ENCODE measurements at places on chromosomes 4 and X.

- DNase-seq, result no peak
Measured at GRCh38 chr4:57303012-57303751, 193.0 kb upstream of the IGFBP7 start.

DNA sequence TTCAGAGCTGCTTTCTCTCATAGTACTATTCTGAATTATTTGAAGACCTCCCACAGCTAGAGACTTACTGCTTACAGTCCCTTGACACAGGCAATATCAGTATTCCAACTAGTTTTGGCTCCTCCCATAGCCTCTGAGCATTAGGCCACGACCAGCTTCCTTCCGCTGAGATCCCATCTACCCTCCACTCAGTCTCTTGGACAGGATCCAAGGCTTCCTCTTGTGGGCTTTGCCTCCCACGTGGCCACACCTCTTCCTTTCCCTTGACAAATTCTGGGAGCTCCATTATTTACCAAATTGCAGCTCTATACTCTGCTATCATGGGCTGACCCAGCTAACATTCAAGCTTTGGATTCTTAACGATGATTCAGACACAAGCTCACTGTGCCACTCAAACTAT, 470.4 kb upstream of the GALNT7 start:
- no peak for DNase-seq

GRCh38 chrX:135973025-135973547, 702 bp downstream of the MMGT1 start:
- no peak for DNase-seq

- no peak for DNase-seq
Measured at GRCh38 chrX:51860679-51861078, 32.7 kb upstream of the MAGED1 start.

GRCh38 chrX:15973299-15973698, 118.7 kb upstream of the AP1S2 start:
- no peak for DNase-seq

- DNase-seq, result no peak
Measured at GRCh38 chr4:105805501-105806120, 89.7 kb upstream of the NPNT start.

- no peak for DNase-seq
Measured at GRCh38 chr4:39563346-39563847, 36.2 kb upstream of the UGDH start.

Measured in progenitor cell of endocrine pancreas (in vitro differentiated cells).